ENCODE measurements at places on chromosomes 3 and 15.

DNA sequence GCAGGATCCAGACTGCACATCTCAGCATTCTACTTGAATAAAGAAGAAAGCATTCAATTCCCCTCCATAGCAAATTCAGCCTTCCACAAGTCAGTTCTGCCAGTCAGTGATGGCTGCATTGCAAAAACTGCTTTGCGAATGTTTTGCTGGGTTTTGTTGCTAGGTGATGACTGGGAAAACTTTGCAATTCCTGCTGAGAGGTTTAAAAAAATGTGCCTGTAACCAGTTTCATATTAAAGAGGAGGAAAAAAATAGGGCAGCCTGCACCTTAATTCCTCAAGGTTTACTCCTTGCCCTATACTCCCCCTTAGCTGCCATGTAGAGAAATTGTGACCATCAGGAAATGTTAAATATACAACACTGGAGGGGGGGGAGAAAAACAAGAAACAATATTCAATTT is 225.6 kb upstream of the ATP11B start:
- no peak for DNase-seq

DNA sequence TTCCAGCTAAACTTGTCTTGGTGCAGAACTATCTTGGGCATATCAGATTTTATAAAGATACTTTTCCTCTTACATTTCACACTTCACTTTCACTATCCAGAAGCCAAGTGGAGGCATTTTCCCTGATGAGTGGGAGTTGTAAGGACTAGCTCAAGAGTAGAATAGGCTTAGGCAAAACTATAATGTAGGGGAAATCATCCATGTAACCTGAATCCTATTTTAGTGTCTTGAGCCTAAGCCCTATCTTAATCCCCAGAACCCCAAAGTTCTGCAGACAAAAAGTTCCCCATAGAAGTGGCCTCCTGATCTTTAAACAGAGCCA is 42.2 kb upstream of the CD47 start:
- no peak for DNase-seq

DNA sequence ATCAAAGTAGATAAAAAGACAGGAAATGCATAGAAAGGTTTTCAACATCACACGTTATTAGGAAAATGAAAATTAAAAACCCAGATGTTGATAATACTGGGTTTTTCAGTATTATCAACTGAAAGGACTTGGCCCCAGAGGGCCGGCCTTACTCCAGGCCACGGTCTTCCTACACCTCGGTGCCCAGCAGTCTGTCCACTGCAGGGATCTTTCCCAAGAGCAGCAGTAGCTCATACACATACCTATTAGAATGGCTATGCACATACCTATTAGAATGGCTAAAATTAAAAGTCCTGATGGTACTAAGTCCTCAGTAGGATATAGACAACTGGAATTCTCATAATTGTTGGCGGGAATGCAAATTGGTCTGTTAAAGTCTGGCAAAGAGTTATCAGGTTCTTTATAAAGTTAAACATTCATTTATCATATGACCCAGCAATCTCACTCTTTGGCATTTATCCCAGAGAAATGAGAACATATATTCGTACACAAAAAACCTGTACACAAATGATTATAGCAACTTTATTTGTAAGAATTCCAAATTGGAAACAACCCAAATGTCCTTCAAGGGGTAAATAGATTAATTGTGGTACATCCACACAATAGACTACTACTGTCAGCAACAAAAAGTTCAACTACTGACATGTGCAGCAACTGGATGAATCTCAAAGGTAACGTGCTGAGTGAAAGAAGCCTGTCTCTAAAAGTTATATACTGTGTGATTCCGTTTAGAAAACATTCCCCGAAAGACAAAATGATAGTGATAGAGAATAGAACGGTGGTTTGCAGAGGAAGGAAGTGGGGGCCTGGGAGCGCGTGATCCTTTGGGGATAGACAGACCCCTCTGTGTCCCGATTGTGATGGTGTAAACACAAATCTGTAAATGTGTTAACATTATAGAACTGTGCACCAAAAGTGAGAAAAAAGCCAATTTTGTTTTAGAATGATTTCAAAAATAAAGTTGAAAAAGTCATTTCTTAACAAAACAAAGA is 62.3 kb downstream of the MCTP2 start:
- no peak for DNase-seq

DNA sequence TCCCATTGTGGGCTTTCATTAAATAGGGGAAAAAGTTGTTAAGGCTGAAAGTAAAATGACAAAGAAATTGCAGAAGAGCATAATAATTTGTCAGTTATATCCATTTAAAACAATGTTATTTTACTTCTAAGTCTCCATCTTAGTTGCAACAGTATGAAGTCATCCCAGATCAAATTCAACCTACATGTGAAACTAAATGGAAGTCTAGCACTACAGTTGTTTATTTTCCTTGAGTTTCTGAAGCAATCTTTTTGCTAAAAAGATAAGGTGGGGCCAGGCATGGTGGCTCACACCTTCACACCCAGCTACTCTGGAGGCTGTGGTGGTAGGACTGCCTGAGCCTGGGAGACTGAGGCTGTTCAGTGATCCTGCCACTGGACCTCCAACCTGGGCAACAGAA is 80.2 kb downstream of the DPH6 start:
- no peak for DNase-seq

DNA sequence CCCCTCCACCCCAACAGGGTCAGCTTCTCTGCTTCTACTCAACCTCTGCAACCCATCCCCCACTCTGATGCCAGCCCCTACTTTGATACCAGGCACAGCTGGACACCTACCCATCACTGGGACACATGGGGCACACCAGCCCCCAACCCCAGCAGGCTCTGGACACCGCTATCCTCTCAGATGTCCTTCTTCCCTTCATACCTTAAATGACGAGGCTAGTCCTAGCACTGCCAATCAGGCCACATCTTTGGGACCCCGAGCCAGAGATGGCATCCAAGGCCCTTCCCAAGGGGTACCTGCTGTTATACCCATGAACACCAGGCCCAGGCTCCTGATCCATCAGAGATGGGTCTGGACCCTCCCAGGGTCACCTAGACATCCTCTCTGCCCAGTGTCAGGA is 10.6 kb downstream of the POC1A start:
- no peak for DNase-seq

- no peak for DNase-seq
These were observed 141.7 kb downstream of the CACNA2D3 start for GRCh38 chr3:54264050-54264449.

DNA sequence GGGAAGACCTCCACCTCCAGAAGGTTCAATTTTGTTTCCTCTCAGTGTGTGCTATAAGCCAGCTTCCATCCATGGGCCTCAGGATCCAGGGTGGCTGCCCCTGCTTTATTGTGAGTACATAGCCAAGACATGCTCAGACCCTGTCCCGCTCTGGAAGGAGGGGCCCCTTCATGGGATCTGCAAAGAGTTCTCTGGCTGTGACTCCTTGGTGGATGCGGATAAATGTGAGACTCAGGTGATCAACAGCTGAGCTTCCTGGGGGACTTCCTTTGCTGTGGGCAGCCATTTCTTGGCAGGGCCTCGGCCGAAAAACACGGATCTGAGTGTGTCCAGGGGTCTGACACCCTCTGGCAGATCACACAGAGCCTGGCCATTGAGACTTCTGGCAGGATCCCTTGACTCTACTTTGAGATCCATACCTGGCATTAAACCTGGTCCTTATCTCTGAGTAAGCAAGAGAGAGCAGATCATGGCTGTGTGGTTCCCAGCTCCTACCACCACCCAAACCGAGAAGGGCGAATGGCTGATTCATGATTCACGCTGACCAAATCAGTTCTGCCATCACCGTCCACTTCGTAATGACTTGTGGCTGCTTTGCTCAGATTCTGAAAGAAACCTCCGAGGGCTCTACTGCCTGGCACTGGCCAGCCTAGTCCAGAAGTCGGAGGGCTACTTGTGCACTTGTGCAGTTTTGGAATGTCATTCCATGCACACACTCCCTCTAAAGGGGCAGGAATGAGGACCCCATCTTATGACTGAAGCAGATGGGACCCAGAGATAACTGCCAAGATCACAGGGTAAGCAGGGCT is 68.1 kb downstream of the SENP2 start:
- no peak for DNase-seq

DNA sequence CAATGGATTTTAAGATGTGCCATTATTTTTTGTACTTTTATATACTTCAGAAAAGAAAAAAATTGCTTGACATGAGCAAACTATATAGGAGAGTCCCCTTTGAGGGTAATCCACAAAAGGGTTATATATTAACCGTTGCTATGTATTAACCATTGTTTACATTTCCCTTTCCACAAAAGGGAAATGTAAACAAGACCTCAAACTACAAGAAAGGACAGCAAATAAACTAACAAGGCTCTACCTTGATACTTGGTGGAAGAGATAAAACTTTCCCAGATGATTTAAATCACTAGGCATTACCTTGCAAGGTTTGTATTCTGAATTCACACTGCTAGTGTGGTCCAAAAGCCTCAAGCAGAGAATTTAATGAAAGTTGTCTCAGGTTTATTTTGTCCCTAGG is 616.3 kb upstream of the BCHE start:
- no peak for DNase-seq

- no peak for DNase-seq
These were observed at the start of gene LMOD3 for GRCh38 chr3:69122403-69122802. TSS of gene LMOD3 (minus strand) at chr3:69122595. CDS start at chr3:69122386, 209 bp downstream.

DNA sequence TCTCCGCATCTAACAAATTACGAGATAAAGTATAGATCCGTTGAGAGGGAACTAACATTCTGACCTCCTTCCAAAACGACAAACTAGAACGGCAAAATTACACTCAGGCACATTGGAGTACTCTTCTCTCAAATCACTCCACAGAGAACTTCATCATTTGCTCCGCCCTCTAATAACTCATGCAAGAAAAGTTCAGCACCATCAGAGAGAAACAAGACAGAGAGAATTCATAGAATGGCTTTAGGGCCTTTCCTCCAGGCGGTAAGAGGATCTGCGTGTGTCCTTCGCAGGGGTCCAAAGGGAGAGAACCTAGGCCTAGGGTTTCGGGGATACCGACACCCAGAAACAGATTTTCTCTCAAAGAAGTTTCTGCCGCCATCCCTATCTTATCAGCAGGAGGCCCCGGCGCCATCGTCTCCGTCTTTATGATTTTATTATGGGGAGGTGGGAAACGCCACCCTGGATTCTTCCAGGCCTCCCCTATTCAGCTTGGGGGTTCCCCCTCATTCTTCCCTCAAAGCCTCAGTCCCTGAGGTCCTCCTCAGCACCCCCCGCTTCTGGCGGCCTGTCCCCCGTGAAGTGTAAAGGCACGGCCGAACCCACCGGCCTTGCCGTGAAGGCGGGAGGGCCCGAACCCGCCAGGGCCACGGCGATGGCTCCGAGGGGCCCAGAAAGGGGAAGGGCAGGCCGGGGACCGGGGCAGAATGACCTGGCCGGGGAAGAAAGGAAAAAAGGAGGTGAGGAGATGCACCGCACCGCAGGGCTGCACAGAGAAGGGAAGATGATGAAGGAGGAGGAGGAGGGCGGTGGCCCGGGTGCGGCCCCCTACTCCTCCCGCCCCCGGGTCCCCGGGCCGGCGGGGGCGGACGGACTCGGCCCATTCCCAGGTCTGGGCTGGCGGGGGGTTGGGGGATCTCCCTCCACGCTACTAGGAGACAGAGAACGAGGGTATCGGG is 768 bp downstream of the UBXN7 start:
- DNase-seq = no peak

GRCh38 chr3:126491221-126492013 is 15.7 kb upstream of the ZXDC start:
- no peak for DNase-seq

GRCh38 chr15:99019558-99020540 is 12.3 kb upstream of the PGPEP1L start:
- no peak for DNase-seq

DNA sequence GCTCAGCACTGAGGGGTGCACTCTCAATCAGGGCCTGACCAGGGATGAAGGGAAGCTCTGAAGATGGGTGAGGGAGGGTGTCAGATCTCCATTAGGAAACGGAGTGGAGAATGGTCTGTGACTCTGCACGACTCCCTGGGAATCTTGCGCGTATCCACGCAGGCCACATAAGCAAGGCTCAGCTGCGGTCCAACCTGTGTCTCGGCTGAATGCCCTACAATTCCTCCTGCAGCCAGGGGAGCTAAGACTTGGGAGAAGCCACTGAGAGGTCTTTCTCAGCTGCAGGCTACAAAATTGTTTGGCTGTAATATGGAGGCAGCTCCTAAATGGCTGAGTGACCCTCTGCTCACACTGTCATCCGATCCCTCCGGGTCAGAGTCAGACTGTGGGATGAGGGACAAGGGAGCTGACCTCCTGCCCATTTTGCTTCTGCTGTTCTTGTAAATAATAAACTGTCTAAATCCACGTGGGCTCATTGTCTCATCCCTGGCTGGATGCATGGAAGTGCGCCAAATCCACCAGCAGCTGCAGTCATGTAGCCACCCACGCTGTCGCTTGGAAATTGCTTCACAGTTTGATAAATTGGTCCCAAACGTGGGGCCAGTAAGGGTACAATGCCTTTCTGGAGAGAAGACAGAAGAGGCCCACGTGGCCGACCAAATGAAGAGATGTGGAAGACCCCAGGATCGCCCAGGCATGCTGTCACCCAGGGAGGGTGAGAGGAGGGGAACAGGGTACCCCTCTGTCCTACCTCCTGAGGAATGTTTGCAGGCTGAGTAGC is 30.5 kb downstream of the ALS2CL start:
- DNase-seq = no peak

DNA sequence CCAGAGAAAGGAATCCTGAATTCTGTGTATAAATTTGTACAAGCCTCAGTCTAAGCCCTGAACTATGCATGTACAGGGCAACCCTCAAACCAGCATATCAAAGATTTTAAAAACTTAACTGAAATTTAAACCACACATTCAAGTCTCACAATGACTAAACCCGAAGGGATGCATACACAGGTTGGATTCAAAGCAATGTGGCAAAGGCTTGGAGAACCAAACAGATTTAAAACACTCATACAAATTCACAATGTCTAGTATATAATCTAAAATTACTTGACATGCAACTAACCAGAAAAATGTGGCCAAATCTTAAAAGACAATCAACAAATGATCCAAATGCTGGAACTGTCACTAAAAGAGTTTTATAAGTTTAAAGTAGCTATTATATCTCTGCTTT is 36.4 kb downstream of the CEP152 start:
- DNase-seq = no peak

GRCh38 chr3:189952272-189952671 is 168.4 kb downstream of the P3H2 start:
- DNase-seq = no peak

- DNase-seq = no peak
These were observed 339.9 kb upstream of the RGMA start for GRCh38 chr15:93428807-93429351.
